ENCODE measurements at places on chromosomes 13 and 19. TPM values are rescaled to one million over a fixed set of nuclear protein-coding genes. Genes with fewer than 3 reads are reported as not detected.
A peak's percentile ranks its signal among the peaks of the same experiment; 100 is the strongest.

TPTE2 gene
- 0.29 TPM for polyA plus RNA-seq

ZNF571 gene
- polyA plus RNA-seq: 11.2 TPM

DNA sequence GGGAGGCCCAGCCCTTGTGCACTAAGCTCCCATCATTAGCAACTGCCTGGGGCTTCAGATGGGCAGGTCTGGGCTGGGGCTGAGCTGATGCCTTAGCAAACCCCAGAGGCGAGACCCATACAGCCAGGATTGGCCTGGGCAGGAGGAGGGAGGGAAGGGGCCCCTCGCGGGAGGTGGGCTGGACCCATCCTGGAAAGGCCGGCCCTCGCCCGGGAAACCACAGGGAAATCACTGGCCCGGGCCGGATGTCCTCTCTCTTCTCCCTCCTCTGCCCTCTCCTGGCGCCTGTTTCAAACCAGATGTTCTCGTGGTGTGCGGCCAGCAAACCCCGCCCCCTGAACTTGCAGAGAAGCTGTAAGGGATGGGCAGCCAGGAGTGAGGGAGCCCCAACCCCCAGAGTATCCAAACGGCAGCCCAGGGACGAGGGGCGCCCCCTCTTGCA, 43.1 kb downstream of the TMEM255B start:
- DNase-seq: no peak

GRCh38 chr13:41976476-41976875, 15.6 kb upstream of the VWA8 start:
- no peak for DNase-seq

NLRP11 gene
- 0.13 TPM for polyA plus RNA-seq

GRCh38 chr13:91270031-91270430, 77.5 kb upstream of the MIR17HG start:
- DNase-seq: no peak

KCNN4 gene
- 0.97 TPM for polyA plus RNA-seq

OR4F17 gene
- polyA plus RNA-seq: not detected

DNA sequence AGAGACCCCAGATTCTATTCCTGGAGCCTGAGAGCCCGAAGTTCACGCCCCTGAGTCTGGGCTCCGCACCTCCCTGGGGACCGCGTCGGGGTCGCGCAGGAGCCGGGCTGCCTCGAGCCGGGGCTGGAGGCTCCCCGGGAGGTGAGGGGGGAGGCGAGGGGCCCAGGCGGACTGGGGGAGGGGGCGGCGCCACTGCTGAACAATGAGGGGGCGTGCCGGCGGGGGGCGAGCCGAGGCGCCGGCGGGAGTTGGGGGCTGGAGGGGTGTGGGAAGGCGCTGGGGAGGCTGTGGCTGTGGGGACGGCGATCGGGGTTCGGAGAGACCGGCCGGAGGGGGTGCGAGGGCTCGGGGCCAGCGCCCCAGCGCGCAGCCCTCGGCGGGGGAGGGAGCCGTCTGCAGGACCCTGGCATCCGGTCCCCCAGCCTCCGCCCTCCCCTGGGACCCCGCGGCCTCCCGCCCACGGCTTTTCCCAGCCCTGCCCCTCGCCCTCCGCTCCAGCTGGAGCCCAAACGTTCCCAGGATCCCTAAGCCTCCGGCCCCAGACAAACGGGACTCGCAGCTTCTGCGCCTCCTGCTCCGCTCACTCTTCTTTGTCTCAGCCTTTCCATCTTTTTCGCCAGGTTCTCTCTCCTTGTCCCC, 922 bp downstream of the PLEKHG2 start:
- no peak for DNase-seq

ZBTB45 gene
- polyA plus RNA-seq: 10.5 TPM

CD79A gene
- polyA plus RNA-seq: 0.87 TPM

MAP4K1 gene
- 2.5 TPM for polyA plus RNA-seq

- DNase-seq: no peak
Observed at GRCh38 chr13:108551674-108552073, 77.7 kb upstream of the MYO16 start.

- DNase-seq: no peak
Observed at GRCh38 chr19:21314676-21315075, 14.5 kb downstream of the ZNF708 start.

LAIR1 gene
- polyA plus RNA-seq: 5.1 TPM

DNA sequence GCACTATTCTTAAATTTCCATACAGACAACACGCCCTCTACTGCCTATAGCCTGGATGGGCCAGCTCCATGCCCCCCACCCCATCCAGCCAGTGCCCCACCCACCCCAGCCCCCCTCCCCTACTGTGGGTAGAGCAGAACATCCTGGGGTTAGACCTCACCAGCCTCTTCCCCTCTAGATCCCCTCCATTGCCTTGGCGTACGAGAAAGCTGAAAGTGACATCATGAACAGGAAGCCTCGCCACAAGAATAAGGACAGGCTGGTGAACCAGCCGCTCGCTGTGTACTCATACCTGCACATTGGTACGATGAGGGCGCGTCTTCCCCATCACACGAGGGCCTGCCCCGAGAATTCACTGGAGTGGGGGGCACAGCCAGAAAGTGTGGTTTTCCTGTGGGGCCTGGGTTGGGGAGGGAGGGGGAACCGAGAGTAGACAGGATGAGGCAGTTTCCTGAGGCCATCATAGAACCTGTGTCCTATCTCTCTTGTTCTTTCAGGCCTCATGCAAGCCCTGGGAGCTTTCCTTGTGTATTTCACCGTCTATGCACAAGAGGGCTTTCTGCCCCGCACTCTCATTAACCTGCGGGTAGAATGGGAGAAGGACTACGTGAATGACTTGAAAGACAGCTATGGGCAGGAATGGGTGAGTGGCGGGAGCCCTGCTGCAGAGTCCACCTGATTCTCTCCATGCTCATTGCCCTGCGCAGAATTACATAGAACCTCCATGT, 29.1 kb downstream of the ATP12A start:
- no peak for DNase-seq

IRF3 gene
- 37.6 TPM for polyA plus RNA-seq

DNA sequence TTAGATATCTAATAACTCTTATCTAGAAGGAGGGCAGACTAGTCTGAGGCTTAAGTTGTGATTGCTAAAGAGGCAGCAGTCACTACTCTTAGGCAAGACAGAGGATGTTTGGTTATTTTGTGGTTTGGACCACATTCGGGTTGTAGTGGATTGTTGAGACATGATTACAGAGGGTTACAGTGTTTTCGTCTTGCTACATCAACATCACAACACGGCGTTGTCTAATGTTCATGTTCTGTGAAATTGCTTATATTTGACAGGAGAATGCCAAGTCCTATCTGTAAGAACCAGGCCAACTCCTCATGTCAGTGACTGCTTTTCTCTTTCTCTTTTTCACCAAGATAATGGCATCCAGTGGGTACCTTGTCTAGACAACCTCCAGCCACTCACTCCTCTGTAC, 16.8 kb upstream of the TM9SF2 start:
- DNase-seq: no peak

GRCh38 chr19:31840371-31840770, 491.1 kb upstream of the TSHZ3 start:
- no peak for DNase-seq

PLD3 gene
- 224 TPM for polyA plus RNA-seq

PLIN5 gene
- polyA plus RNA-seq: 2.3 TPM

GRCh38 chr13:23848646-23849141, 40.5 kb downstream of the MIPEP start:
- no peak for DNase-seq

KIR2DL4 gene
- polyA plus RNA-seq: not detected

DNA sequence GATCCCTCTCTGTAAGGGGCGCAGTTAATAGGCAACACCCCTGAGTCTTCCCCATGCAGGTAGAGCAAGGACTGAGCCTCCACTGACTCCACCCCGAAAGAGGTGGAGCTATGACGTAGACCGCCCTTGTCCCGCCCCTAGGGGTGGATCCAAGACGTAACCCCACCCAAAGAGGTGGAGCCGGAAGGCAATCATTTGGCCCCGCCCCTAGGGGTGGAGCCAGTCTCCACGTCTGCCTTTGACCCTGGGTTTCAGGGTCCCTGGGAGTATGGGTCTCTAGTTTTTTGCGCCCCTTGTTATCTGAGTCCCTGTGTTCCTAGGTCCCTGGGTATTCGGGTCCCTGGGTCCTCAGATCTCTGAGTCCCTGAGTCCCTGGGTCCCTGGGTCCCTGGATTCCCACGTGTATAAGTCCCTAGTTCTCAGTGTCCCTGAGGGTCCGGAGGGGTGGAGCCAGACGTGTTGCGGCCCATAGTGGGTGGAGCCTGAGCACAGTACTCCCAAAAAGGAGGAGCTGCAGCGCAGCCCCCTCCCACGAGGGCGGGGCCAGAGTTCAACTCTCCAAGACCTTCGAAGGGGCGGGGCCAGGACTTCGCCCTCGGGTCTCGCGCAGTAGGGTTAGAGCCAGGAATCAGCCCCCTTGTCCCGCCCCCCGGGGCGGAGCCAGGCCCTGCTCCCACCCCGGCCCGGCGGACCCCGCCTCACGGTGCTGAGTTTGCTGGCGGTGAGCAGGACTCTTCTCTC, 5.3 kb downstream of the DENND1C start:
- DNase-seq: peak; percentile 48

DNA sequence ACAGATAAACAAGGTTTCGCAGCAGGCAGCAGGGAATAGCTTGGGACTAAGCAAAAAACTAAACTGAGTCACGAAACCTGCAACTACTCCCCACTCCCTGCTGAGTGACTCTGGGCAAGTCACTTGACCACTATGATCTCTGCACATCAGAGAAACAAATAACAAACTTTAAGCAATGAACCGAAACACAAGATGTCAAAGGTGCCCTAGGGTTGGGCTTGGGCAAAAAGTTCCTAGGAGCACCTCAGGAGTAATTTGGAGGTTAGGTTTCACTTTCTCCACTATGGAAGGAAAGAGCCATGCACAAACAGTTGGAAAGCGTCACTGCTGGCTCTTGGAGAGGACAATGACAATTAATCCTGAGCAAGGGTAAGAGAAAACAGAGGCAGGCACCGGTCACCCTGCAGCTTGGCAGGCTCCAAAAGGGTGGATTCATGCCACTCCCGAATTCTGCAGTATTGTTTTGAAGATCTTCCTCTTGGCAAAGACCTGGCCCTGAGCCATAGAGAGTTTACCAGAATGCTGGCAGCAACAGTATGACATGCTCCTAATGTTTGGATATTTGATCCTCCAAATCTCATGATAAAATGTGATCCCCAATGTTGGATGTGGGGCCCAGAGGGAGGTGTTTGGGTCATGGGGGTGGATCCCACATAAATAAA, 60.3 kb downstream of the CRYL1 start:
- DNase-seq: no peak

- DNase-seq: no peak
Observed at GRCh38 chr13:108776650-108777049, 147.2 kb downstream of the MYO16 start.

HOMER3 gene
- 48.2 TPM for polyA plus RNA-seq
